ENCODE measurements at places on chromosomes 7 and 10.

DNA sequence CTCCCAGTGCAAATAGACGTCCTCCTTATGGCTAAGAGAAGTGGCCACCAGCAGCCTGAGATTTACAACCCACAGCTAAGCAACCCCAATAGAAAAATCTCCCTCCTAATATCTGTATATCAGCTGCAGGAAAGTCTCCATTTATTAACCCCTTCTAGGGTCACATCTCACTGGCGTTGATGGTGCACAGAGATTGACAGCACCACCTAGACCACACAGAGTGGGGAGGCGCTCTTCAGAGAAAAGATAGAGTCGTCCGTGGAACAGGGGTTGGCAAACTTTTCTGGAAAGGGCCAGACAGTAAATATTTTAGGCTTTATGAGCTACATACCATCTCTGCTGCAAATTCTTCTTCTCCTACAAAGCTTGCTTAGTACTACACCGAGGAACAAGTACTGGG lies 60.0 kb downstream of the NAMPT start:
- DNase-seq = no peak

- DNase-seq = no peak
Measured at GRCh38 chr7:46581268-46581667, 660.2 kb upstream of the IGFBP3 start.

GRCh38 chr7:111242141-111242755 lies 151.3 kb downstream of the LRRN3 start:
- no peak for DNase-seq

DNA sequence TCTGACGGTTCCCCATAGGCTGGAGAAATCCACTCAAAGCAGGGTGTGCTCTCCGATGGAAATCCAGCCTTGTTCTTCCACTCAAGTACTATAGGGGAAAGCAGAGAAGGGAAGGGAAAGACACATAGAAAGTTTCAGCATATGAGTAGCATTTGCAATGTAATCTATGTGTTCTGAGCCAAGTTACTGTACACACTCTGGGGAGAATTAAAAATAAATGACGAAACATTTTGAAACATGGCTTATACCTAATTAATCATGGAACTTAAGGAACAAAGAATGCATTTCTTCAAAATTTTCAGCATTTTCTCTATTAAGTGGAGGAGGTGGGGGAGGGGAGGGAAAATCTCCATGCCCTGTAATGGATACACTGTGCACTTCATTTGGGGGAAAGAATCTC lies 198.1 kb upstream of the HABP2 start:
- no peak for DNase-seq

- peak; percentile 96 for DNase-seq
Measured at GRCh38 chr10:70146489-70147258, at the start of gene TYSND1. Gene TYSND1, minus strand, starts transcription at chr10:70146700. Its CDS starts 114 bp downstream, at chr10:70146586.

- peak; percentile 26 for DNase-seq
Measured at GRCh38 chr7:5997210-5997808, 11.5 kb downstream of the PMS2 start.

- DNase-seq = no peak
Measured at GRCh38 chr7:25310896-25311295, 82.6 kb upstream of the NPVF start.

DNA sequence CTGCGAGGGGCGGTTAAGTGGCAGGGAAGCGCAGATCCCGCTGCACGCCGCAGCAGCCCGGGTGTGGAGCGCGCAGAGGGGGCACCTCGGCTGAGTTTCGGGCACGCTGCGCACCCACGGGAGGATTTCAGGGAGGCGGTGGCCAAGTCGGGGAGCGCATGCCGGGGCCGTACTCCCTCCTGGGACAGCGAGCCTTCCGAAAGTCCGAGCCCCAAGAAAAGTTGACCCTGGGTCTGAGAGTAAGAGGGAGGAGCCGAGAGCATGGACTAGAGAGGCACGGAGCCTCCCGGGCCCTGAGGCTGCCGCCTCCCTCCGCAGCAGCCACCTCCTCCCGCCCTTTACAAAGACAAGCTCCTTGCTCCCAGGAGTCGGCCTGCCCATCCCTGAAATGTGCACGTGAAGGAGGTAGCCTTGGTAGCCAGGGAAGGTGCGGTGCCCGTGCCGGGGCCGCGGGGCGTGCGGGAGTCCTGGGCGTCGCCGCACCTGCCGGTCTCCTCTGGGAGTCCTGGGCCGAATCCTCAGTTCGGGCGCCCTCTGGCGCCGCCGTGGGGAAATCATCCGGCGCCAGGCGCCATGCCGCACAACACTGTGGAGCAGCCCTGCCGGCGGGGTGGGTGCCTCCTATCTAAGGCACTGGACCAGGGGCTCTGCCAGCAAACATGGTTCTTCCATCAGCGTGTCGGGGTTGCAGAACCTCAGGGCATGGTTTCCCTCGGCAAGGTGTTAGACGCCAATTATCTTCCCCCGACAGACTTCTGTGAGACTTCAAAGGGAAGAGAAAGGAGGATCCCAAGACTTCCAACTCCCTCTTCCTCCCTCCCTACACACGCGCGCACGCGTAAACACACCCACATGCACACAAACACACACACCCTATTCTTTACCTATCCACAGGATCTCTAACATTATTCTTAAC lies 104.0 kb downstream of the TRIL start:
- no peak for DNase-seq

- no peak for DNase-seq
Measured at GRCh38 chr7:28627896-28628295, 215.6 kb downstream of the CREB5 start.

DNA sequence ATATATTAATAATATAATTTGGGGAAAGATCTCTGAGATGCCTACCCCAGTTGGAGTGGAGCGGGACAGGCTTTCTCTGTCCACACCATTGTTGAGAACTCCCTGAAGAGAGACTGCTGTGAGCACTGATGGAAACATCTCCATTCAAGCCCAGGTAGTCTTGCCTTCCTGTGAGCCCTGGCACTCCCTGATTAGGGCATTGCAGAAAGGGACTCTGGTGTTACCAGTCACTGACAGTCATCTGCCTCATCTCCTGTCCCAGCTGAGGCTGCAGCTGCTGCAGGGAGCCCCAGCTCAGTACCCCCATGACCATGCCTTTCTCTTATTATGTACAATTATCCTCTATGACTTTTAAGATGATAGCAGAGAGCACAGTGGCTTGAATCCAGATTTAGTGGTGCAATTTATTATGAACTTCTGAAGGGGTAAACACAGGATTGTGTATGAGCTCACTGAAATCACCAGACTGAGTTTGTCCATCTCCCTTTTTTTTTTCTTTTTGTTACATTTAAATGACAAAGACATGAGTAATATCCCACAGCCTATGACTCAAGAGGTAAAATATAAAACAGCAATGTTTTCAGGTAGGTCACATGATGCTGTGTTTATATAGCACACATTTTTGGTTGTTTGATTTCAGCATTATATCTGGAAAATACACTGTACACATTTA lies 236.9 kb downstream of the SLC25A13 start:
- DNase-seq = no peak

GRCh38 chr10:14659626-14660196 lies 115.0 kb downstream of the FAM107B start:
- no peak for DNase-seq

DNA sequence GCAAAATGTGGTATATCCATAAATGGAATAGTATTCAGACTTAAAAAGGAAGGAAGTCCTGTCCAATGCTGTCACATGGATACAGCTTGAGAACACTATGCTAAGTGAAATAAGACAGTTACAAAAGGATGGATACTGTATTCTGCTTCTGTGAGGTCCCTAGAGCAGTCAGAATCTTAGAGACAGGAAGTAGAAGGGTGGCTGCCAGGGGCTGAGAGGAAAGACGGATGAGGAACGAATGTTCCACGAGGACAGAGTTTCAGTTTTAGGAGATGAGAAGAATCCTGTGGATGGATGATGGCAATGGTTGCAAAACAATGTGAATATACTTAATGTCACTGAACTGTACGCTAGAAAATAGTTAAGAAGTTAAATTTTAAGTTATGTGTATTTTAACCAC lies 3.8 kb downstream of the PRKCQ start:
- no peak for DNase-seq

DNA sequence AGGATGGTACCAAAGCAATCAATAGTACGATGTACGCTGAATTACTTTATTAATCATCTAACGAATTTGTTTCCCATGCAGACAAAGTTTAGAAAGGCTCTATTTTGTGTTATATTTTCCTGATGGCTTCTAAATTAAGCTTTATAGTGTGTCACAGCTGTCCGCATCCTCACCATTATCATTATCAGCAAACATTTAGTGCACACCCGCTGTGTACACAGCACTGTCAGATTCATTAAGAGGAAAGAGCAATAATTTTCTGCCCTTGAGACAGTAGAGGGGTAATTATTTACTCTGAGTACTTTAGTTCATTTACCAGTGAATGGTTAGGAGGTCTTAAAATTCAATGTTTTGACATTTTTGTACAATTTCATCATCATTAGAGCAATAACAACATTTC lies 233.3 kb upstream of the PTPRZ1 start:
- DNase-seq = no peak

- DNase-seq = no peak
Measured at GRCh38 chr7:7274782-7275181, 92.4 kb downstream of the C1GALT1 start.

DNA sequence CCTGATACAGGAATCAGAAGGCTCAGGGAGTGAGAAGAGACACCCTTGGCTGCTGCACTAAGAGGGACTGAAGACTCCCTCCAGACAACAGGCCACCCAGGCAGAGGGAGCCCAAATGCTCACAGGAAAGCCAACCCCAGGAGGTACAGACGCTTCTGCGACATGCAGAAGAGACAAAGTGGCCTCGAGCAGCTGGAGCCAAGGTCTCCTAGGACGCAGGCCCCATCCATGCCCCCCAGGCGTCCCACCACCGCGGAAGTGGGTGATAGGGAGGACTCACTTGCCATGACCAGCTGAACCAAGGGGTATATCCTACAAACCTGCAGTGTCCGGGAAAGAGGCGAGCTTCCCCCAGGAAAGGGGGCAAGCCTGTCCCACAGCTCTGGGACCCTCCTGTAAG lies 56.9 kb downstream of the CTBP2 start:
- DNase-seq = no peak

GRCh38 chr10:17734432-17735080 lies 17.4 kb upstream of the TMEM236 start:
- DNase-seq = no peak

Data from amniotic stem cell (primary cell).